ENCODE measurements at places on chromosomes 6 and 20.

DNA sequence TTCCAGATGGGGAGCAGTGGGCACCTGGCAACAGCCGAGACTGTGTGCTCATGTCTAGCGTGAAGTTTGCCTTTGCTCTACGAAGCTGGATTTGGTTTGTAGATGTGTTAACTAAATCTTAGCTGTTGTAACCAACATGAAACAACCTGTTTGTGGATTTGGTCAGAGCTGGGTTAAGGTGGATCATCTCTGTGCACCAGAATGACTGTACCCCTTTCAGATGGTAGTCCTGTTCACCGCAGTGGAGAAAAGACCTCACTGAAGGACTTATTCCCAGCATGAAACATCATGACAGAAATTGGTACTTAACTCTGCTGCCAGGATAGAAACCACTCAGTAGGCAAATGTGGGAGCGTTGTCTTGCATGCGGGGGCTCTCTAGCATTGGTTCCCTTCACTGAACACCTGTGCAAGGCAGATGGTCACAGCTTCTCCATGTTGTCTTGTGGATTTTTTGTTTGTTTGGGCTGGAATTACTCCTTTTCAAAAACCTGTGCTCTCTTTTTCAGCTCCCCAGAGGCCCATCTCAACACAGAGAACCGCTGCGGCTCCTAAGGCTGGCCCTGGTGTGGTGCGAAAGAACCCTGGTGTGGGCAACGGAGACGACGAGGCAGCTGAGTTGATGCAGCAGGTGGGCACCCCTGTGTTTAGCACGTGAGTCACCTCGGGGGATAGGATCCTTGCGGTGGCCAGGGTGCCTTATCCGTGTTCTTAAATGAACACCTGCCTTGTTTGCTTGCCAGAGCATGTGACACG lies 19.3 kb upstream of the EFCAB8 start:
- no peak for DNase-seq

DNA sequence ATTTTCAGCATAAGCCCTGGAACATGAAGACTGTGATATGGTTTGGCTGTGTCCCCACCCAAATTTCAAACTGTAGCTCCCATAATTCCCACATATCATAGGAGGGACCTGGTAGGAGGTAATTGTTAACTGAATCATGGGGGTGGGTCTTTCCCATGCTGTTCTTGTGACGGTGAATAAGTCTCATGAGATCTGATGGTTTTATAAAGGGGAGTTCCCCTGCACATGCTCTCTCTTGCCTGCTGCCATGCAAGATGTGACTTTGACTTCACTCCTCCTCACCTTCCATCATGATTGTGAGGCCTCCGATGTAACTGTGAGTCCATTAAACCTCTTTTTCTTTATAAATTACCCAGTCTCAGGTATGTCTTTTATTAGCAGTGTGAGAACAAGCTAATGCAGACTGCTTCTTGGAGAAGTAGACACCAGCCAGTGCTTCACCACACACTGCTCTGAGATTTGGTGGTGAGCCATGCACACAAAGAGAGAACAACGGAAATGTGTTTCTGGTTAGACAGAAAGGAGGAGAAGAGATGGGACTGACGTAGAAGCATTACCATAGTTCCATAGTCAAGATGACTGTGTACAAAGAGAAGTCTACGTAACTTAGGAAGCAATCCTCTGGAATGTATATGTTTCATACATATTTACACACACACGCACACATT lies 97.8 kb downstream of the BACH2 start:
- DNase-seq, result no peak

GRCh38 chr6:31528821-31529328 lies at the start of gene MCCD1:
TSS of gene MCCD1 (plus strand) at chr6:31528962. CDS start at chr6:31529015, 53 bp downstream.
- DNase-seq, result no peak

DNA sequence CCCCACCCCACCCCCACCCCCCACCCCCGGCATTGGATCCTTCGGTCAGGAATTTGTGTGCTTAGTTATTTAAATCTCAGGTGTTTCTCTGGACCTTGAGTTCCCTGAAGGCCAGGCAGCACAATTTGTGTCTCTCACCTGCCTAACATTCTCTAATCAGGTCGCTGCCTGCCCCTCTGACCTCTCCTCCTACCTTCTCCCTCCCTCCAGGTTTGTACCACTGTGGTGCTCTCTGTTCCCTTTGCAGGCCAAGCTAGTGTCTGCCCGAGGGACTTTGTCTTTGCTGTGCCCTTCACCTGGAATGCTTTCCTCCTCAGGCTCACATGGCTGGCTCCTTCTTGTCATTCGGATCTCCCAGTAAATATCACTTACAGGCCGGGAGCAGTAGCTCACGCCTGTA lies 131.4 kb upstream of the SLC2A12 start:
- no peak for DNase-seq

DNA sequence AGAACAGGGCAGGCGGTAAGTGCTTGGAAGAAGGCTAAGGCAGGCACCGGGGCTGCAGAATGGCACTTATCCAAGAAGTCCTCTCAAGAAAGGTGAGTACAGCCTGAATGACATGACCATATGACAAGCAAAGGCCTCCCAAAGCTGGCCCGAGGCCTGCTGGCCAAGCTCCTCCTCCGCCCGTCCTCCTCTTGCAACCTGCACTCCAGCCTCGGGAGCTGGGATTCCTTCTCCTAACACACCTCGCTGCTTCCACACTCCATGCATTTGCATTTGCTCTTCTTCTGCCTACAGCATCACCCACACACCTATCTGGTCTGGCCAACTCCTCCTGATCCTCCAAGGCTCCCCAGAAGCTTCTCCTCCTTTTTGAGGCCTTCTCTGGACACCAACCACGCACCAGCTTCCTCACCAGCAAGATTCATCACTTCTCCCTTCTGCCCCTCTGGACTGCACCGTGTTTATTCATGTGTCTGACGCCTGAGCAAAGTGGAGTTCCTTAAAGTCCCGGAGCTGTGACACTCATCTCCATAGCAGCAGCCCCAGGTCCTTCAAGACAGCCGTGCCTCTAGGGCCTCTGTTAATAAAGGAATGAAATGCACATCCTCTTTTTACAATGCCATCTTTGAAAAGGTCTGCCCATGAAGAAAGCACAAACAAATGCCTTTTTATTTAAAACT lies 32.3 kb downstream of the CNKSR3 start:
- no peak for DNase-seq

- no peak for DNase-seq
Observed at GRCh38 chr6:43973357-43973756, 153.9 kb downstream of the MRPL14 start.

DNA sequence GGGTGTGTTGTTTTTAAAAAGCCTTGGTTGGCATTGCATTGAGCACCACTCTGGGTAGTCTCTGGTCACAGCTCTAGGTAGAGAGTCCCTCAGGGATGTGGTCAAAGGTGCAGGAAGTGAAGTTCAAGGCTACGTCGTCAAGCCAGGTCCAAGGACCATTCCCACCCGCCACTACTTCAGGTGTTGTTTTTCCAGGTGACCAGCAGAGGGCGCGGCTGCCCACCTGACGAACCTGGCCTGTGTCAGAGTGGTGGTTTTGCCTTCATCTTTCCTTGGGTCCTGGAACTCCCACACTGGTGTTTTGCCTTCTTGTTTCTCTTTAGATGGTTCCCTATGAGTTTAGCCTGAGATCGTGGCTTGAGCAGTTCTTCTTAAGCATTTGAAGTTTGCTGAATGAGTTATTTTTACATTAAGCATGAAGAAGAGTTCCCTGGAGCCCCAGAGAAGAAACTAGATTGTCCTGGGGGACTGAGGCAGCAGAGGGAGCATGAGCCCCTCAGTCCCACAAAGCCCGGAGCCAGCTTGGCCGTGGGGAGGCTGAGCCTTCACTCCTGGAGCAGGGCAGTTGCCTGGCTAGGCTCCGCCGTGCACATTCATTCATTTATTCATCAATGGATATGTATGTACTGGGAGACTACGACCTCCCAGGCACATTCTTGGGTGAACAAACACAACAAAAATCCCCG lies 5.6 kb upstream of the PHACTR3 start:
- peak; percentile 2 for DNase-seq

GRCh38 chr6:137913996-137914529 lies 47.0 kb downstream of the TNFAIP3 start:
- no peak for DNase-seq

GRCh38 chr20:12975833-12976608 lies 32.8 kb upstream of the SPTLC3 start:
- no peak for DNase-seq

- DNase-seq, result no peak
Observed at GRCh38 chr6:79436241-79436640, 101.0 kb downstream of the LCA5 start.

DNA sequence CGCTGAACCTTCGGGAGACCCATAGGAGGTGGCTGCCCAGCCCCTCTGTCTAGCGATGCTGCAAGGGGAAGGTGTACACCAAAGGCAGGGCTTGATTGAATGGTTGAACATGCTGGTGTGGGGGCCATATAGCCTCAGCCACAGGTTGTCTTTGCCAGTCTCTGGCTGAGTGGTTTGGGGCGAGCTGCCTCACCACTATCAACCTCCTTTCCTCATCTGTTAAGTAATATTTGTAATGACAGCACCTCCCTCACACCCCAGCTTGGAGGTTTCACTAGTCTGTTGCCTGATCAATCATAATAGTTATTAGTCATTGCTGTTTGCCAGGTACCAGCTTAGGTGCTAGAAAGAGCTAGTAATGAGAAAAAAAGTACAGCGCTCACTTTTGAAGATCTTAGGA lies 11.8 kb upstream of the ZNF831 start:
- DNase-seq, result no peak

DNA sequence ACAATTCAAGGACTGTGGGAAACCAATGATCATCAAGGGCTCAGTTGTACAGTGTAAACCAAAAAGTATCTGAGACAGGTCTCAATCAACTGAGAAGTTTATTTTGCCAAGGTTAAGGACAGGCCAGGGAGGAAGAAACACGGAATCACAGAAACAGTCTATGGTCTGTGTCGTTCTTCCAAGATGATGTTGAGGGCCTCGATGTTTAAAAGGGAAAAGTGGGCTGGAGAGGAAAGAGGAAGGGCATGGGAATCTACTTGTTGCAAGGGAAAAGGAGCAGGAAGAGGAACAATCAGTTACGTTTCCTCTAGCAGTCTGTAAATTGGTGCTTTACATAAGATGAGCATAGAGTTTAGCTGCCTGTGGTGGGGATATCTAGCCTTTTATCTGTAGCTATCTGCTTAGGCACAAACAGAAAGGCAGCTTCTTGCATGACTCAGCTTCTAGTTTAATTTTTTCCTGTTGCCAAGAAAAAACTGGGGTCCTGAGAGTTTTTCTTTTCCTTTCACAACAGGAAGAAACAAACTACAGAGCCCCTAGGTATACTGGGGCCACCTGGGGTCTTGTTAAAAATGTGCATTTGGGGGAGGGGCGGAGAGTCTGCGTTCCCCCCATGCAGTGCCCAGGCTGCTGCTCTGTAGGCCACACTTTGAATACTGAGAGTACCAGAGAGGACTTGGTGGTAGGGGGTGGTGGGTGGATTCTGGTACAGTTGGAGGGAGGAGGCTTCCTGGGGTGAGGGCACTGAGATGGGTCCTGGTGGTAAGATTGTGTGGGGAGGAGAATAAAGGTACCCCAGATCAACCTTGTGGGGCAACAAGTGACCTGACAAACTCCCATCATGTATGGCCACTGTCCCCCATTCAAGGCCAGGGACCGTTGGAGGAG lies 35.3 kb upstream of the EZR start:
- DNase-seq, result no peak

GRCh38 chr6:37050854-37051137 lies 45.3 kb downstream of the FGD2 start:
- no peak for DNase-seq

DNA sequence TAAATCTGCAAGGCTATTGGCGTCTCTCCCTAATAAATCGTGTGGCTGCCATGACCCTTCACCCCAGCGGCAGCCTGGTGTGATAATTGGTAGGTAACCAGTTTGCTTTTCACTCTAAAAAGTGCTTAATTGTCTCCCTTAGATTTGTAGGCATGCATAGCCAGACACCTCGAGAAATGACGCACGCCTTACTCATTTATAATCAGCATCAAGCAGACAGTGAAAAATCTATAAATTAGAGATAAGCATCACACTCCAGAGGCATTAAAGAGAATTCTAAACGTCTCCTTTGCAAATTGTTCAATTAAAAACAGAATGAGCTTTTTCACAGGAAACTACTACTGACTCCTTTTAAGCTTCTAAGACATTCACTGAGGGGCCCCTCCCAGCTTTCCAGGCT lies 110.2 kb upstream of the RPS6KA2 start:
- DNase-seq, result no peak

DNA sequence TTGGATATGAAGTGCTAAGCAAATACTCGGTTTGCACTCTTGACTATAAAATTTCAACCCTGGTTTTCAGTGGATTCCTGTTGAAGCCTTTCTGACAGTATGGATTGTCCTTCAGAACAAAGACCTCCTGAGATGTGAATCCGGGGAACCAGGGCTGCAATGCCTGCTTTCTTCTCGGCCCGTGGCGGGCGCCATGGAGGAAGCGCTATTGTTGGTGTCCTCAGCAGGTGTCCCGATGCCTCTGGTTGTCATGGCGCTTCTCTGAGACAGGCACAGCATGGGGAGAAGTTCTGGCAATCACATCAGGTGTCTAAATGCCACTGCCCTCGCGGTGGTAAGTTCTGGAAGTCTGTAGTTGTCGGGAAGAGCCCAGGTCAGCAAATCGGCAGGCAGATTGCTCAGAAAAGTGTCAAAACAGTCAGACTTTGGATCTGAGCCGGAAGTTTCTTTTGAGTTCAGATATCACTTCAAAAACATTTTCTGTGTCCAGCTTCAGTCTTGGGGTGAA lies 188.5 kb downstream of the CDH4 start:
- DNase-seq, result no peak

- no peak for DNase-seq
Observed at GRCh38 chr6:126461045-126461444, 121.1 kb downstream of the CENPW start.

DNA sequence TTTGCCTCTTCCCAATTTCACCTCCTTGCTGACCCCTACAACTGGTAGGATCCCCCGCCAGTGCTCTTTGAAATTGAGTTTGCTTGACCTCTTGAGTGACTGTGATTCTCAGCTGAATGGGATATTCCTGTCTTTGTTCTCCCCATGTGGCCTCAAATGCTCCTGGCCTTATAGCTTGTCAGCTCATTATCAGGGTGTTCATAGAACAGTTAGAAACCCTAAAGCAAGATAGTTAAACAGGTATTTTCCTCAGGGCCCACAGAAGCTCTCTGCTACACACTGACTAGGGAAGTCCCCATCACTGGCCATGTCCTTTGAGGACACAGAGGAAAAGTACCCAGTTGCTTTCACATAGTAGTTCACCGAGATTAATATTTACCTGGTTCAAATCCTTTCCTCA lies 211.5 kb upstream of the DTNBP1 start:
- DNase-seq, result no peak

- no peak for DNase-seq
Observed at GRCh38 chr20:63042448-63043071, 35.8 kb upstream of the BHLHE23 start.

DNA sequence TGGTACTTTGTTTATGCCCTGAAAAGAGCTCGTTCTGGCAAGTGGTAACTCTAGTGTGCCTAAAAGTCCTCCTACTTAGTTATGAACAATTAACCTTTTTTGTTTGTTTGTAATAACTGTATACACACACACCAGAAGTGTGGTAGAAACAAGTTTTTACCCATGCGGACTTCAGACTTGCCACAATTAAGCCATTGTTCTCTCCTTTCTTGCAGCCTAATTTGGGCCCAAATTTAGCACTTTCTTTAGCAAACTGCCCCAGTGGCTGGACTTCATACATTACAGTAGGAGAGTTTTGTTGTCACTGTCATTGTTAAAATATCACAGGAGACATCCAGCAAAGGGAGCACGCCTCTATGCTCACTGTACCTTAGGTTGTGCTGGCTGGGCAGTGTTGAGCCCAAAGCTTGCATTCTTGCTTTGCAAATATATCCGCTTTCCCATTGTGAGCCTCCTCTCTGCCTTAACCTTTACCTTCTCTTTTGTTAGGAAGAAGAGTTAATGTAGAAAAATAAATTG lies 53.0 kb downstream of the LRRC1 start:
- DNase-seq, result no peak

Data from HFF-Myc (cell line).